Globus pallidus (tissue), 1 donor: ENCODE measurements at places on chromosomes 3 and 15.

GRCh38 chr15:39132954-39133600 lies 447.8 kb upstream of the THBS1 start:
- no peak for DNase-seq

- no peak for DNase-seq
These were observed 1.7 kb downstream of the CFAP44 start for GRCh38 chr3:113439606-113440005.

DNA sequence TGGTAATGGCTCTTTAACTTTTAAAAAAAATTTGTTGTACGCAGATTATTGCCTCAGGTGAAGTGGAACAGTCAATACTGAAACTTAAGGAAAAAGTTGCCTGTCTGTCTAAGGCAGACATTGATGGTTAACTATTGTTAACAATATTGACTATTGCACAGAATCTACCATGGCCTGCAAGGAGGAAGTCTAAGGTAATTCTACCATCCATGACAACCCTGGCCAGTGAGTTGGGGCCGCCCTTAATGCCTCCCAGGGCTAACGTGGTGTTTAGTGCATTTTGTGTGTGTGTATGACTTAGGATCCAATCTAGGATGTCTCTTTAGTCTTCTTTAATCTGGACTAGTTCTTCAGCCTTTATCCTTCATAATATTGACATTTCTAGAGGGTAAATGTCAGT lies 2.1 kb upstream of the CPB1 start:
- DNase-seq, result no peak

- DNase-seq, result no peak
These were observed 17.4 kb downstream of the ATP11B start for GRCh38 chr3:182810574-182811268.

- DNase-seq, result no peak
These were observed 178.3 kb downstream of the IGF1R start for GRCh38 chr15:98826658-98827057.

DNA sequence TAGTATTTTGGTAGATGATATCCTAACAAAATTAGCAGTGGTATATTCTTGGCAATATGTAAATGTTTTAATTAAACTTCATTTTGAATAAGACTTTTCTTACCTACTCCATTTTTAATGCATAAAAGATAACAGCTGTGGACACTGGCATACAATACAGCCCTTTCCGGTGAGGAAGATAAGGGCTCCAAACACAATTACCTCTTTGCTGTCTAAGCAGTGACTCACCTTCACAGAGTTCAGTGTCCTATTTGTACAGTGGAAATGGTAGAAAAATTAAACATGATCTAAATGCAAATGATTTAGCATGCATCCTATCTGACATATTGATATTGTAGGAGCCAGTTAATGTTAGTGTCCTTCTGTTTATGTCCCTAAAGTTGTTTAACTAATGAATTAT lies 969.4 kb downstream of the PLOD2 start:
- DNase-seq, result no peak

DNA sequence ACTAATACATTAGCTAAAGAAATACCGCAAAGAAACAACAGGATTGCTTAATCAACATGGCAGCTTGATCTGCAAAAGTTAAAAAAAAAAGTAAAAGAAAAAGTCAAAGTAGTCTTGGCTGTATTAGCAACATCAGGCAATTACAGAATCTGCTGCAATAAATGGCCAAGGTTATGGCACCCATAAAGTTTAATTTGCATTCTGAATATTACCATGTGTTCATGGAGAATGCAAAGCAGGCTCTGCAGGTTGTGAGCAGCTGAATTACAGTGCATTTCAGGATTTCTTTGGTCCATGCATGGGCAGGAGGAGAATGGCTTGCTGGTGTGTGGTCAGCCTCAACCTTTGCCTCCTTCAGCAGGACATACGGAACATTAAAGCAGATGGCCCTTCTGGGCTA lies 199.1 kb upstream of the AZI2 start:
- DNase-seq, result no peak

GRCh38 chr15:71532994-71533393 lies 277.4 kb upstream of the NR2E3 start:
- no peak for DNase-seq

GRCh38 chr15:68739390-68740080 lies 81.2 kb downstream of the ANP32A start:
- peak; percentile 82 for DNase-seq

DNA sequence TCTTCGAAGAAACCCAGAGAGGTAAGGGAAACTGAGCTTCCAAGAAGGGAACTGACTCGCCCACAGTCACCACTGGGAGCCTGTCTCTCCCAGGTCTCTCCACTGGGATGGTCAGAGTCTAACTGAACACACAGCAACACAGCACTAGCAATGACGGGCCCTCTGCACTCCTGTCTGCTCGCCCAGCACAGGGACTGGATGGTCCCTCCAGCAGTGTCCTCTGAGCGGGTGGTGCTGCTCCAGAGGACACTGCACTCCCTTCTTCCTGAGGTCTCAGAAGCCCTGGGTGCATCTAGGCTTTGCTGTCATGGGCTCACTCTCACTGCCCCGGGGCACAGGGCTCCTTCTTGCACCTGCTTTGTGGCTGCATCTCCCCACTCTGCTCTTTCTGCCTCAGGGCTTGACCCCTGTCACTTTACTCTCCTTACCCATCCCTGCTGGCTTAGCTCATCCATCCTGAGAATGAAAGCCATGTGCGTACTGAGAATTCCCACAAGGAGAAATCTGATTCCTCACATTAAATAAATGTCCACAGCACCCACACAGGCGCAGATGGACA lies 356.6 kb downstream of the GABRG3 start:
- no peak for DNase-seq

GRCh38 chr3:61114316-61114953 lies 136.8 kb downstream of the FHIT start:
- DNase-seq, result no peak

- DNase-seq, result no peak
These were observed 38.3 kb upstream of the ATOSA start for GRCh38 chr15:52717481-52717880.

DNA sequence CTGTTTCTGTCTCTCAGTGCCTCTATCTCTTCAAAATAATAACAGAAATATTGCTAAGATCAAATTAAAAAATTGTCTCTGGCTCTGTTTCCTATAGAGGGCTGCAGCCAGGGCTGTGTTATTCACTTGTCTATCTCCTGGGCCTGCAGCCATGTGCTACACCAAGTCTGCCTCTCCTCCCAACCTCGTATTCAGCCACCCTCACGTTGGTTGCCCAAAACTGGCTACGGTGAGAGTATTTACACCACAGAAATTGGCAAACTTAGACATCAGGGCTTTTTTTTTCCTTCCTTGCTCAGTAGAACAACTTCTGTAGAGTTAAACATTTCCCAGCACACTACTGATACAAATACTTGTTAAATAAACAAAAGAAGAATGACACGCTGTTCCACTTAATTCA lies 320.9 kb upstream of the ICE2 start:
- DNase-seq, result no peak

DNA sequence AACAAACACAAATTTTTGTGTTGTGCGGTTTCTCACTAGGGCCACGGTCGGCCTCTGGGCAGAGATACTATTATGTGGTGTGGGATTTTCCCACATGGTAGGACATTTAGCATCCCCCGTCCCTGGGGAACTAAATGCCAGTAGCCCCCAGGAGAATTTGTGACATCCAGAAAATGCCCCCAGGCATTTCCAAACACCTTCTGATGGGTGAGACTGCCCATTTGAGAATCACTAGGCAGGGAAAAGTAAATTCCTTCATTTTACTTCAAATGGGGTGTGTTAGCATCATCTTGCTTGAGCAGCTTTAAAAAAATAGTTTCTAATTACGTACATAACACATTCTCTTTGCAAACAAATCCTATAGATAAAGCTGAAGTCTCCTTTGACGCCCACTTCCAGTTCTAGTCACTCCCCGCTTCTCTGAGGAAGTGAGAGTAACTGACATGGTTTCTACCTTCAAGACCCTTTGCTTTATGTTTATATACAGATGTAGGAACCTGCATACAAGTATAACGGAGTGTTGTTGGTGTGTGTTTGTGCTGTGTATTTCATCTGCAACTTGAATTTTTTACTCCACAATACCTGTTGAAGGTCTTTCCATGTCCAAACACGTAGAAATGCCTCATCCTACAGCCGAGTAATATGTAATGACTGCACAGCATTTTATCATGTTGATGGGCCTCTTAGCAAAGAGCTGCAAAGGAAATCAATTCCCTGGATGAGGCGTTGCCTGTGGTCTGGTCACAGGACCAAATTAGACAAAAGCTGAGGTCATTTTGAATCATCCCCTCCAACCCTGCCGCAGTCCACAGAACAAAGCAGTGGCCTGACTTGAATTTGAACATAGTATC lies 31.4 kb upstream of the ZBTB38 start:
- peak; percentile 47 for DNase-seq

GRCh38 chr3:6799264-6799915 lies 61.5 kb upstream of the GRM7 start:
- peak; percentile 22 for DNase-seq

DNA sequence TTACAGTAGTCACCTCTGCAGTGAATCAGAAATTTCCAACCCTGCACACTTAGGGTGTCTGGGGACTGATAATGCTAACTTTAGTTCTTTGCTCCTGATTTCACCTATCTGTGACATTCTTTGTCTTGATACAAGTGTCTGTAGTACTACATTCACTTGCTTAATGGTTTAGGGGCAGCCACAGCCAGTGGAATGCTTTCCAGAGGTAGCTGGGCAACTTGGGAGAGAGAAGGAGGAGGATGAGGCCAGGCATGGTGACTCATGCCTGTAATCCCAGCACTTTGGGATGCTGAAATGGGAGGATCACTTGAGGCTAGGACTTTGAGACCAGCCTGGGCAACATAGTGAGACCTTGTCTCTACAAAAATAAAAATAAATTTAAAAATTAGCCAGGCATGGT lies 8.5 kb downstream of the BAHD1 start:
- DNase-seq, result no peak

GRCh38 chr3:34067536-34068051 lies 269.2 kb downstream of the PDCD6IP start:
- peak; percentile 20 for DNase-seq

- no peak for DNase-seq
These were observed 51.0 kb upstream of the LMCD1 start for GRCh38 chr3:8450618-8451017.

DNA sequence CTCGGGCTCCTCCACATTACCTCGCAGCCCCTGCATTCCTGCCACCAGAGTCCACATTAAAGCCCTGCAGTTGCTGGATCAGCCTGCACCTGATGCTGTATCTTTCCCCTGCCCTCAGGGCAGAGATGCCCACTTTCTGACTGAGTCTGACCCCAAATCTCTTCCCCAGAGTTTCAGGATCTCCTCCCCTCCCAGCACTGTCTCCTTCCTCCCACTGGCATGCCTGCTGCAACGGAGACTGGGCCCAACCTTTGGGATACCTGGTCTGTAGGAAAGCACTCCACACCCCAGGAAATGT lies 20.6 kb upstream of the GP9 start:
- DNase-seq, result no peak

GRCh38 chr3:139937674-139938279 lies 2.8 kb downstream of the CLSTN2 start:
- DNase-seq, result peak; percentile 53

DNA sequence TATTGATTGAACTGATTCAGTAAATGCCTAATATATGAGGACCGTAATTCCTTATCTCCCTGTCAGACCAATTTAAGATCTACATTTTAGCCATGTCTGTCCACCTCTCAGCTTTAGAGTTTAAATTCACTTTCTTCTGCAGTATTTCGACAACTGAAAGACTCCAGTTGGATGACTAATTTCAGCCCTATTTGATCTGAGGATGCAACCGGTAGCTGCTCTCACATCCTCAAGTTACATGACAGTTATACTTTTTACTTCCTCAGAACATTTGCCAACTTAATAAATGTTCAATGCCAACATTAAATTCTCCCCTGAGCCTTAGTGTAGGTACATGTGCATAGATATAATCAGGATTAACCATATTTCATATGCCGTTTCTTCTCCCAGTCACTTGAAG lies 2.5 kb upstream of the HHLA2 start:
- no peak for DNase-seq

- no peak for DNase-seq
These were observed 369.0 kb downstream of the ULK4 start for GRCh38 chr3:41592753-41593510.

DNA sequence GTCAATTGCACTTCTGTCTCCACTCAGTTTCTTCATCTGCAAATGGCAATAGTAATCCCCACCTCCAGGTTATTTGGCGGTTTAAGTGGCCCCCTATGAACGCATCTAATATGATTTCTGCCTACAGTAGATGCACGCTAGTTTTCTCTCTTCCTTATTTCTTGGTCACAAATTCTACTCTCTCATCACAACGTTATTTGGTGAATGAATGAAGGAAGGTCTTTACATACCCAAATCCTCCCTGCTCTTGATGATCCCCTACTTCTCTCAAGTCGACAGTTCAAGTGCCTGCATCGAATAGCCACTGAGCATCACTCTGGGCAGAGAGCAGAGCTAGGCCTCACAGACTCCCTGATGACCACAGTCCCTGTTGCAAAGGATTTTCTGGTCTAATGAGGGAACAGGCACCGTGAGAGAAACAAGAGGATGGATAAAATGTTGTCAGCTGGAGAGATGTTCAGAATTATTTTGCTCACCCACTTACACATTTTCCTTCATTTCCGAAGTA lies 181.2 kb upstream of the SMAD3 start:
- no peak for DNase-seq

DNA sequence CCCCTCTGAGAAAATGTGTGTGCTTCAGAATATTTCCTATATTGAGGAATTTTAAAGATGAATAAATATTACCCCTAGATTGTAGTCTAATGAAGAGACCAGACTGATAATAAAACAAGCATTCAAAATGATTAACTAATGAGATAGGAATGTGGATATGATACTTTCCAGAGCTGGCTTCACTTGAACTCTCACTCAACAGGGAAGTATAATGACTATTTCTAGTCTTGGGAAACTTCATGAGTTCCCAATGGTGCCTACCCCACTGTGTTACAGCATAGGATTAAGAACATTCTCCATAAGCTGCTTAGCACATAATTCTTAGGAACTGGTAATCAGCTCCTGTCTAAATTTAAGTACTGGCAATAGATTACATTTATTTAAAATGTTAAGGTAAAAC lies 261.5 kb upstream of the ZNF385D start:
- DNase-seq, result no peak

- no peak for DNase-seq
These were observed 2.6 kb upstream of the FLNB start for GRCh38 chr3:58005669-58006068.

DNA sequence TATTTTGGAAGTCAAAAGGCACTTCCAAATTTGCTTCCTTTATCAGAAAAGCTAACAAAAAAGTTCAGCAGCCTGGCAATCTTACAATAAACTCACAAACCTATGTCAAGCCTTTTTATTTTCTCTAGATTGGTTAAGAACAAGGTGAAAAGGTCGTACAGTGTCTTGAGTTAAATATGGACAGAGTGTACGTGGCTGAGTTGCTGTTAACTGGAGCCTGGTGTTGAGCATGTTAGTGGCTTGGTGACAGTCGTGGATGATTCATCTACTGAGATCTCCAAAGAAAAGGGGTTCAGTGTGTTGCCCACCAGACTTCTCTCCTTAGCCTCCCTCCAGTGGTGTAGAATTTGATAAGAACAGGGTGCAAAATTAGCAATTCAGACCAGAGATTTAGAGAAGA lies 89.7 kb downstream of the SSR3 start:
- DNase-seq, result no peak

- no peak for DNase-seq
These were observed 23.1 kb downstream of the CCDC33 start for GRCh38 chr15:74259292-74259648.

- DNase-seq, result no peak
These were observed 239.7 kb downstream of the RPLP1 start for GRCh38 chr15:69692342-69692741.
